ENCODE measurements at places on chromosomes 5 and 9.
A peak's percentile ranks its signal among the peaks of the same experiment; 100 is the strongest.

GRCh38 chr5:104347119-104347708 is 784.6 kb upstream of the NUDT12 start:
- DNase-seq, result no peak

- no peak for DNase-seq
Observed at GRCh38 chr9:87034841-87035240, 87.5 kb upstream of the GAS1 start.

DNA sequence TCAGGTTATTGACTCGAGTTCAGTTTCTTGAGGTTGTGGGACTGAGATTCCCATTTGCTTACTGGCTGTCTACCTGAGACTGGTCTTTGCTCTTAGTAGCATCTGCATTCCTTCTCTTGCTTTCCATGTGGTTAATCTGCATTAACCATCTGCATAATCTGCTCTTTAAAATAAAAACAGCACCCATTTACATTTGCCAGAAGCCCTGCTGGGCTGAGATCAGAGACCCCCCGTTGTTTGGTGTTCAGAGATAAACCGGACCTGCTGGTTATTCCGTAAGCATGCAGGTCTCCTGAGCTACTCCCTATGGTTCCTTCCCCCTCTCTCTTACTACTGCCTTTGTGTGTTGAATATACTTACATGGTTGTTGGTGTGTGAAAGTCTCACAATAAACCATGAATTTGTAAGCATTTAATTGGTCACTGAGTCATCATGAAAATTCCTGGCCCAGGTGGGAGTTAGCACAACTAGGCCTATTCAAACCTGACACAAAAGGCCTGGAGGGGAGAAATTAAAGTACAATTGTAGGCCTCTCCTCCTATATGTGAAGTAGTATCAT is 396.7 kb downstream of the MRPS30 start:
- DNase-seq, result no peak

DNA sequence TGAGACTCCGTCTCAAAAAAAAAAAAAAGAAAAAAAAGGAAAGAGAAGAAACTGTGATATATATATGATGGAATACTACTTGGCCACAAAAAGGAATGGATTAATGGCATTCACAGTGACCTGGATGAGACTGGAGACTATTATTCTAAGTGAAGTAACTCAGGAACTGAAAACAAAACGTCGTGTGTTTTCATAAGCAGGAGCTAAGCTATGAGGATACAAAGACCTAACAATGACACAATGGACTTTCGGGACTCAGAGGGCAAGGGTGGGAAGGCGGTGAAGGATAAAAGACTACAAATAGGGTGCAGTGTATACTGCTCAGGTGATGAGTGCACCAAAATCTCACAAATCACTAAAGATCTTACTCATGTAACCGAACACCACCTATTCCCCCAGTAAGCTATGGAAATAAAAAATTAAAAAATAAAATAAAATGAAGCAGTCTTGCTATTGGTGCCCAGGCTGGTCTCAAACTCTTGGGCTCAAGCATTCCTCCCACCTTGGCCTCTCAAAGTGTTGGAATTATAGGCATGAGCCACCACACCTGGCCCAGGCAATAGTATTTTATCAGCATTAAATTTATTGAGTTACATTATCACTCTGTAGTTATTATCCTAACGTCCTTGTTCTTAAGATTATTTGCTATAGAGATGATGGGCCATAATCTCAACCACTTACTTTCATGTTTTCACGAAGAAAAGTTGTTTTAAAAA is 71.5 kb upstream of the GPBP1 start:
- DNase-seq, result no peak

- DNase-seq, result no peak
Observed at GRCh38 chr5:179275941-179276837, 69.1 kb downstream of the ADAMTS2 start.

DNA sequence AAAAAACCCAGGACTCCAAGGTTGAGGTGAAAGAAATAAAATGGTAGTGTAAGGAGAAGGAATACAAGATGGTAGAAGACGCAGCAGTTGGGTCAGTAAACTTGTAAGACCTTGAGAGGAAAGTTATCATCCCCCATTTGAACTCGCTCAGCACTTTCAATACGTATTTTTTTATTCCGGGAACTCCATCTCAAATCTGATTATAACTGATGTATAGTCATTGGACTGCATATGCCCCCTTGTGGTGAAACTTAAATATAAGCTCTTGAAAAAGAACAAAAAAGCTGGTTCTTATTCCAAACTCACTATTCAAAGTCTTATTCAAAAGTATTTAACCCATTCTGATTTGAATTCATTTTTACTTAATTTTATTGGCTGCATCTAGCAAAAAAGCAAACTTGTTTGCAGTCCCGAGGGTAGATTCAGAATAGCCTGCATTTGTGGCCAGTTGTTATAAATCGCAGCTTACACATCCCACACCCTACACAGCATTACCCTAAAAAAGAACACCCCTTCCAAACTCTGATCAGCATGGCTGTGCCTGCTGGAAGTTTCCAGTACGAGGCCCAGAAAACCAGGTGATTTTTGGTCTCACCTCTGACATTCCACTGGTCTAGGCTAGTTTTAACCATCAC is 118.0 kb downstream of the ESM1 start:
- DNase-seq, result no peak

DNA sequence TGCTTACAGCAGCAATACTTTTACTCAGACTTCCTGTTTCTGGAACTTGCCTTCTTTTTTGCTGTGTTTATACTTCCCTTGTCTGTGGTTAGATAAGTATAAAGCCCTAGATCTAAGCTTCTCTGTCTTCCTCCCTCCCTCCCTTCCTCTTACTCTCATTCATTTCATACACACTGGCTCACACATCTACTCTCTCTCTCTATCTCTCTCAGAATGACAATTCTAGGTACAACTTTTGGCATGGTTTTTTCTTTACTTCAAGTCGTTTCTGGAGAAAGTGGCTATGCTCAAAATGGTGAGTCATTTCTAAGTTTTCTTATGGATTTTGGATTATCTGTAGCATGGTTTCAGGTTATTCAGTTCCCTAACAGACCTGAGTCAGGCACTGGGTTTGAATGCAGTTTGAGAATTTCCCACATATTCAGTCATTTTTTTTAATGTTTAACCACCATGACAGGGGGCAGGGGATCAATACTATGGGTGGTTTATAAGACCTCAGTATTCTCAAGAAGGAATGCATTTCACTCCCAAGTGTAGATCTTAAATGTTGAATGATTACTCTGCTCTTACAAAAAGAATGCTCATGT is at the start of gene IL7R:
TSS of gene IL7R (plus strand) at position 127 of the 587 bp plus-strand sequence. CDS start at position 214, 87 bp downstream.
- no peak for DNase-seq

- DNase-seq, result peak; percentile 31
Observed at GRCh38 chr9:16335788-16336580, 534.5 kb downstream of the BNC2 start.

DNA sequence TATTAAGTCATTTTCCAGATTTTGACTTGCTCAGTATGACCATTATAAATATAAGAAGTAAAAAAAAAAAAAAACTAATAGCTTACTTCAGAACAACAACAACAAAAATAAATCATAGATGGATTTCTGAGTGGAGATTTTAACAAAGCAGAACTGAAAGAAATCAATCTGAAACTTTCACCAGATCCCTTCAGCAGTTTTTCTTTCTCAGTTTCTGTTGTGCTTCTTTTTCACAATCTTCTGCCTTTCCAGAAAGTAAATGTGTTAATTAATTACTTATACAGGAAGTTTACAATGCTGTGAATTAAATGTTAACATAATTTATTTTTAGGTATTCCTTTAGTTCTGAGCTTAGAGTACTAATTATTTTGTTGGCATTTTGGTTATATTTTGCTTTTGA is 73.5 kb downstream of the CHSY3 start:
- no peak for DNase-seq

DNA sequence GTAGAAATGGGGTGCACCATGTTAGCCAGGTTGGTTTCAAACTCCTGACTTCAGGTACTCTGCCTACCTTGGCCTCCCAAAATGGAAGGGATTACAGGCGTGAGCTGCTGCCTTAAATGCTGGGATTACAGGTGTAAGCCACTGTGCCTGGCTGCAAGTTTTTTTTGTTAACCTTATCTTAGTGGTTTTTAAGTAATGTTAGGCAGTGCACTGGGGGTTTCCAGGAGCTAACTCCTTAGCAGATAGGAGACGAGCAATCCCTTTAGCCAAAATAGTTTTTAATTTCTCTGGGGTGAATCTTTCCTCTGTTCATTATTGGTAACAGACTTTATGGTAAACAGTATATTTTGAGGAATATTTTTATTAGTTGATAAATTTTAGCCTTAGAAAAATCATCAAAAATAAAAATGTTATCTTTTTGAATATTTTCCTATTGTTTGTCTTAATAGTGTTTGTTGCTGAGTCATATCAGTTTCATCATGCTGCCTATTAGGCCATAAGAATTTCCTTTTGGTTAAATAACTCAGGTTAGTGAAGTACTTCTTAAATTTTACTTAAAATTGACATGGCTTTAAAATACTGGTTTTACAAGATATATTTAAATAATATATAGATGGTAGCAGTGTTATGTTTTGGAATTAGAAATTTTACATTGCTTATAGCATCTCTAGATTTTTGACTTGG is 37.9 kb downstream of the LMNB1 start:
- no peak for DNase-seq

DNA sequence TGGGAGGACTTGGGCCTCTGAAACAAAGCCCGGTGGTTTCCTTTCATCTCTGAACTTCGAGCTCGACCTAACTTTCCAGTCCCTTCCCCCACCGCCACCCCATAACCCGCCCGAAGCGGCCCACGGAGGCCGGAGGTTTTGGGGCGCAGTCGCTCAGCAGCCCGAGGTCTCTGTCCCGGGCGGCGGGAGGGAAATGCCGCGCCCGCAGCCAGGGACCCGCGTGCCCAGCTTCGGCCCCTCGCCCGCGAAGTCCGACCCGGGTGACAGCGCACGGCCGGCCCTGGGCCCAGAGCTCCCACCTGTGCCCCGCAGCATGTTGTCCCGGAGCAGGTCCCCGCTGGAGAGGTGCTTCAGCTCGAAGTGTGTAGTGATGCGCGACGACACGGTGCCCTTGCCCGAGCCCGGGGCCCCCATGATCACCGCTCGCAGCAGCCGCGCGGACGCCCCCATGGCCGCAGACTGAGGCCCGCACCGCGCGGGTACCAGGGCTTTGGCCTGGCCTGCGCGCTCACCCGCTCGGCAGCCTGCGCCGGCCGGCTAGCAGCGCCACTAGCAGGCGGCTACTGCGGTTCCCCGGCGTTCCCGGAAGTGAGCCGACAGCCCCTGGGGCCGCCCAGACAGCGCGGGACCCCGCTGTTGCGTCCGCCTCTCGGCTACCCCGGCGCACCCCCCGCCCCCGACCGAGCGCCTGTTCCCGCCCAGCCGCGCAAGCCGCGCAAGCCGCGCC is at the start of gene AK3:
TSS of gene AK3 (minus strand) at position 565 of the 727 bp plus-strand sequence. CDS start at position 450, 115 bp downstream.
- DNase-seq, result peak; percentile 65

DNA sequence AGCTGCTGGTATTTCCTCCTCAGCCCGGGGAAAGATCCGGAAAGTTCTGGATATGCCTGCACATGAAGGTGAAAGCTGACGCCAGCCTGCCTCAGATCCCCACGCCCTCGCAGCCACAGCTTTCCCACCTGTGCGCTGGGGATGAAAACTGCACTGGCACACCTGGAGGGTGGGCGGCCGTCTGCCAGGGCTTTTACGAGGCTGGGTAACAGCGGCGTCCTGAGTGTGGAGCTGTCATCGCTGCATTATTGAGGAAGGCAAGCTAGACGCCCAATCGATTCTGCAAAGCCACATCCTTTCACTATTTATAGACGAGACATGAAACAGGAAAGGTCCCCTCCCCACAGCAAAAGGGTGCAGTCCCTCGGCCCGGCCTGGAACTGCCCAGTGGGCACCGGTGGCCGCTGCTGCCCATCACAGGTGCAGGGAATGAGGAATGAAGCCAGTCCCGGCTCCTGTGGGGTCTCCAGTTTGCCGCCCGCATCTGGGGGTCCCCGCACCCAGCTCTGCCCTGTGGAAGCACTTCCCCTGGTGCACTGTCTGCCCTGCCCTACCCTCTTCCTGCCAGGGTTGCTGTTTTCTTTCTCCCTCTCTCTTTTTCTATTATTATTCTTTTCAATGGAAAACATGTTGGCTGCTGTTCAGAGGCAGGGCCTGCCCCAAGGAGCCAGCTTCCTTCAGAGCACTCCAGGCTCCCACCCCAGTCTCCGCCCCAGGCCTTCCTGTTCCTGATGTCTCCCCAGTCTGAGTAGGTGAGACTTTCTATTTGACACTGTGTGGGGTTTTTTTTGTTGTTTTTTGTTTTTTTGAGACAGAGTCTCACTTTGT is 7.0 kb downstream of the NOTCH1 start:
- no peak for DNase-seq

DNA sequence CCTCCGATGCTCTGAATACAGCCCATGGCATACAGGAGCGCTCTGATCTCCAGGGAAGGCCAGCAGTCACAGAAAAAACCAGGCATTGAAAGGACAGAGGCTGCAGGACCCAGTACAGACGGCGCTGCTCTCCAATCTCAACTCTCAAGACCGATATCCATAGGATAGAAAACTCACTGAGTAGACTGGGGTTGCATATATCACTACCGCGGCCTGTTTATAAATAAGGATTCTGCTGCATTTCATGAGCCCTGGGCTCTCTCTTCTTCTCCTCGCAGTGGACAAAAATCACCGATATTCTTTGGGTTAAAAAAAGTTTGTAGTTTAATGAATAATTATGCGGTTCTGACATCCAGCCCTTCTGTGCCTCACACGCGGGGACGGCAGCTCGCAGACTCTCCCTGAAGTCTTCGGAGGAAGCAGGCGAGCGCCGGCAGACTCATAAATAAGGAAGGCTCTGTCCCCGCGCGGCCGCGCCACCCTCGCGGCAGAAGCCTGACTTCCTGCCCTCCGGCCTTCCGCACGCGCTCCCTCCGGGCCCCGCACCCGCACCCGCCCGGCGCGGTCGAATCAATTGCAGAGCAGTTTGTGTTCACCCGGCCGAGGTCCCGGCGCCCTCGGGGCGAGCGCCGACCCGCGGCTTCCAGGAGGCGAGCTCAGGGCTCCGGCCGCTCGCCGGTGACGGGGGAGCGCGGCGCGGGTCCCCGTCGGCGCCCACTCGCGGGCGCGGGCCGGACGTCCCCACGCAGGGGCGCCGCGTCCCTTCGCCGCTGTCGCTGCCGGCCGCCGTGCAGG is at the start of gene FAM78A:
TSS of gene FAM78A (minus strand) at position 417 of the 795 bp plus-strand sequence. CDS start at position 86, 331 bp downstream.
- DNase-seq, result no peak

- no peak for DNase-seq
Observed at GRCh38 chr5:170442921-170443320, 53.8 kb upstream of the KCNMB1 start.

DNA sequence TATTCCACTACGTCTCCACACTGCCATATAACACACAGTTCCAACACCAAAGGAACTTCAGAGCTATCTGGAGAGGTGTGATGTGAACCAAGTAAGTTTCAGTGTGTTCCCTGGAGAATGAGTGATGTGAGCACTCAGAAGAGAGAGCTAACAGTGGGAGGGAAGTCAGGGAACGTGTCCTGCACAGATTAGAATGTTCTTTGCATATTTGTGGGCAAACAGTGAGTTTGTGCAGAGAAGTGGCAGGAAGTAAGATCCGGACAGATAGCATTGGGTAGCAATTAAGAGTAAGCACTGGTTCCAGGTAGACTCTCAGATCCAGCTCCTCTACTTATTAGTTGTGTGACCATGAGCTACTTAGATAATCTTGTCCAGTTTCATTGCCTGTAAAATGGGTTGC is 206.4 kb downstream of the PDZD2 start:
- DNase-seq, result no peak

DNA sequence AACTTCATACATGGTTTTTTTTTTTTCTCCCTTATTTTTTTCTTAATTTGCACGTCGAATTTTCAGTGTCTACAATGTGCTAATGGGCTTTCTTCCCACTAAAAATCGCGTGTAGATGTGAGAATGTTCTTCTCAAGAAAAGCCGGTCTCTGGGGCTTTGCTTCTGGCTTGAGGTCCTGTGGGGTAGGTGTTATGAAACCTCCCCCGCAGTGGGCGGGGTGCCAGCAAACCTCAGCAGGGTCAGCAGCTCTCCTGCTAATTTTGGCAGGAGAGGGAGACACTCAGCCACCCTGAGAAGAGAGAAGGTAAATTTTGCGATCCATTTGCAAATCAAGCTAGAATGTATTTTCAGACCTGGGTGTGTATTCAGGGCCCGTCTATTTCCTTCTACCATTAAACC is 59.9 kb downstream of the NPR3 start:
- no peak for DNase-seq

Data from hypothalamus (tissue), 51 donors.